Pancreas (tissue), 10 donors: ENCODE measurements at places on chromosomes 5 and 9. TPM values are rescaled to one million over a fixed set of nuclear protein-coding genes. Genes with fewer than 3 reads are reported as not detected.

DNA sequence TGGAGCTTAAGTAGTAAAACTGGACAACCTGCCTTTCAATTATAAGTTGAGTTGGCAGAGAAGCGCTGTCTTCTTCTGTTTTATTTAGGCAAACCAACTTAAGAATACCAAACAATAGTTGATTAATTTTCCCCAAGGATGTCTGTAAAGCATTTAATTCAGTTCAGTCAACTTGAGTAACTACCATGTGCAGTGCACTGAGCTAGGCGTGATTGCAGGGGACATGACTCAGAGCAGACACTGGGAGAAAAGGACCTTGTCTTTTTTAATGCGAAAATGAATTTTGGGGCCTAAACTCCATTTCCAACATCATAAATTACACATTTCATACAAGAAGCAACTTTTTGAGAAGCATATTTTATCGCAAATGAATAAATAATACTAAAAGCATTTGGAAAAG, 66.3 kb downstream of the FBXL7 start:
- no peaks in the 10 kb centered on the region for H3K36me3 ChIP-seq
- no peaks in the 10 kb centered on the region for H3K4me1 ChIP-seq

Gene IFNB1
- total RNA-seq: not detected

DNA sequence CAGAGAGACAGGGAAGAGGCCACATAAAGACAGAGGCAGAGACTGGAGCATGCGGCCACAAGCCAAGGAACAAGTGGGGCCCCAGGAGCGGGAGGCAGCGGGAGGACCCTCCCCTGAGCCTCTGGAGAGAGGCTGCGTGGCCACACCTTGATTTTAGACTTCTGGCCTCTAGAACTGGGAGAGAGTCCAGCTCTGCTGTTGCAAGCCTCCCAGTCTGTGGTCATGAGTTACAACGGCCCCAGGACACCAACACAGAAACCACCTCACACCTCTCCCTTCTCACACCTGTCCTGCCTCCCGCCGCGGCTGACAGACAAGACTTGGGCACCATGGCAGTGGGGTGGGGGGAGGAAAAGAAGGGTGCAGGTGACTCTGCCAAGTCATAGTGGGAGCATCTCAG, 2.2 kb downstream of the INPP5E start:
- H3K4me3 ChIP-seq: peak overlapping the region; percentile 98
- no peak overlapping the region for H3K27ac ChIP-seq
- H3K4me1 ChIP-seq: peaks cover 5% of the 10 kb centered on the region
- H3K27me3 ChIP-seq: no peaks in the 10 kb centered on the region

- no peaks in the 10 kb centered on the region for H3K27me3 ChIP-seq
- no peaks in the 10 kb centered on the region for H3K4me1 ChIP-seq
- no peak overlapping the region for H3K27ac ChIP-seq
- no peaks in the 10 kb centered on the region for H3K36me3 ChIP-seq
- no peak for DNase-seq
Observed at GRCh38 chr5:6843821-6844220, 130.6 kb downstream of the TENT4A start.

Gene PAX5
- total RNA-seq: 0.32 TPM

Gene CDH18
- 0.16 TPM for total RNA-seq

Gene BARHL1
- not detected for total RNA-seq

Gene PCDHGB1
- 3.2 TPM for total RNA-seq

DNA sequence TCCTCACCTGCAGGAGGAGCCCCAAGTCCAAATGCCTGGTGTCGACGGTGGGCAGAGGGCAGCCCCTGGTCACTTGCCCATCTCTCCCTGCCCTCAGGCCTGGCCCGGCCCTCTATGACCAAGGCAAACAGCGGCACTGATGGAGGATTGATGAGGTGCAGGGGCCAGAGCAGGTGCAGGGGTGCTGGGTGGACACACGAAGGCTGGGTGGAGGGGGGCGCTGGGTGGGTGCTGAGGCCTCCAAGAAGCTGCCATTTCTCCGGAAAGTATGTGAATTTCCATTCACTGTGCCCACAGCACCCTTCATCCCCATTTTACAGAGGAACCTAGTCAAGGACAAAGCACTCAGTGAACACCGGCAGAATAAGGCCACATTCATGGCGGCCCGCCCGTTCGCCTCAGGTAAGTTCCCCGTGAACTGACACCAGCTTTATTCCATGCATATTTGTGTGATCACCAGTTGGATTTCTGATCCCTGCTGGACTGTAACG, 143.8 kb upstream of the PPP1R26 start:
- H3K4me3 ChIP-seq: no peak overlapping the region
- no peaks in the 10 kb centered on the region for H3K36me3 ChIP-seq
- no peak for DNase-seq
- H3K27me3 ChIP-seq: no peaks in the 10 kb centered on the region
- no peaks in the 10 kb centered on the region for H3K4me1 ChIP-seq

DNA sequence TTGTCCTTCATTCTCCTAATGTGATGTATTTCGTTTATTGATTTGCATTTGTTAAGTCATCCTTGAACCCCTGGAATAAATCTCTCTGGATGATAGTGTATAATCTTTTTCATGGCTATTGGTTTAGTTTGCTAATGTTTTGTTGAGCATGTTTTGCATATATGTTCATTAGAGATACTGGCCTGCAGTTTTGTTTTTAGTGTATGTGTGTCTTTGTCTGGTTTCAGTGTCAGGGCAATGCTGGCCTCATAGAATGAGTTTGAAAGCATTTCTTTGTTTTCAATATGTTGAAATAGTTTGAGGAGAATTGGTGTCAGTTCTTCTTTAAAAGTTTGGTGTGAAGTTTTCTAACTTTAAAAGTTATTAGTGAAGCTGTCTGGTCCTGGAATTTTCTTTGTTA, 149.6 kb upstream of the ATP10B start:
- H3K27me3 ChIP-seq: no peaks in the 10 kb centered on the region
- H3K36me3 ChIP-seq: no peaks in the 10 kb centered on the region
- no peaks in the 10 kb centered on the region for H3K4me1 ChIP-seq
- no peak for DNase-seq
- no peak overlapping the region for H3K27ac ChIP-seq
- no peak overlapping the region for H3K4me3 ChIP-seq

- no peaks in the 10 kb centered on the region for H3K27me3 ChIP-seq
- no peaks in the 10 kb centered on the region for H3K4me1 ChIP-seq
- H3K4me3 ChIP-seq: no peak overlapping the region
- H3K36me3 ChIP-seq: no peaks in the 10 kb centered on the region
- H3K27ac ChIP-seq: no peak overlapping the region
- no peak for DNase-seq
Observed at GRCh38 chr5:116883875-116884274, 309.3 kb upstream of the SEMA6A start.

GRCh38 chr5:169029661-169030274, 271.2 kb downstream of the SLIT3 start:
- no peaks in the 10 kb centered on the region for H3K4me1 ChIP-seq
- no peak for DNase-seq
- H3K27ac ChIP-seq: no peak overlapping the region
- no peaks in the 10 kb centered on the region for H3K36me3 ChIP-seq
- no peak overlapping the region for H3K4me3 ChIP-seq

Gene PTGR1
- 13.2 TPM for total RNA-seq

Gene WNT8A
- not detected for total RNA-seq

Gene DMRTA1
- total RNA-seq: 1.9 TPM

Gene IL3
- total RNA-seq: not detected

Gene CANX
- 353 TPM for total RNA-seq

Gene RGS7BP
- total RNA-seq: 0.14 TPM

DNA sequence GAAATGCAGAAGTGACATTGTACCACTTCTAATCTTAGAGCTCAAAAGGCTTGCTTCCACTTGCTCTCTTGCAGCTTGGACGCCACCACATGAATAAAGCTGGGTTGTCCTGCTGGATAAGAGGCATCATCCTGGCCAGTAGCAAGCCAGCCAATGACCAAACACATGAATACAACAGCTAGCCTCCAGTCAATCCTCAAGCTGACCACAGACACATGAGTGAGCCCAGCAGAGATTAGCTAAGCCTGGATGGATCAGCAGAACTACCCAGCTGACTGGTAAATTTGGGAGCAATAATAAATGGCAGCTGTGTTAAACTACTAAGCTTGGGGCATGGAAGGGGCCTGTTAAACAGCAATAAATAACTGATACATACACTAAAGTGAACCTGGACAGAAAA, 121.1 kb upstream of the SLC12A2 start:
- peaks cover 7% of the 10 kb centered on the region for H3K4me1 ChIP-seq
- no peak overlapping the region for H3K4me3 ChIP-seq
- no peak overlapping the region for H3K27ac ChIP-seq
- no peak for DNase-seq

DNA sequence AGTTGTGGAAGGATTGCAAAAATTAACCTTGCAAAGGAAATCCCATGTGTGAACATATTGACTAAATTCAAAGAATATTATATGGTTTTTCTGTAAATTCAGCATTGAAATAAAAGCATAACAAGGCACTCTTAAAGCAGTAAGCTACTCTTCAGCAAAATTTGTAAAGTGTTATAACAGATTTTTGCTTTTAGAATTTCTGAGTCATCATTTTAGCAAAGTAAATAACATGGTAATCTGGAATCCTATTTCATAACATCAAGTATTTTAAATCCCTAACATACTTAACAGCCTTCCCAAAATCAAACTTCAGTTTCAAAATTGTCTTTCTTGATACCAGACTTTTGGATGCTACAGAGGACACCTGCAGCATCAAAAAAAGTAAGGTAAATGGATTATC, 436.0 kb upstream of the CDH9 start:
- no peaks in the 10 kb centered on the region for H3K27me3 ChIP-seq
- no peak overlapping the region for H3K27ac ChIP-seq
- no peaks in the 10 kb centered on the region for H3K36me3 ChIP-seq

- H3K36me3 ChIP-seq: no peaks in the 10 kb centered on the region
- no peaks in the 10 kb centered on the region for H3K27me3 ChIP-seq
- DNase-seq: no peak
- no peak overlapping the region for H3K4me3 ChIP-seq
Observed at GRCh38 chr9:127142291-127142690, 19.9 kb upstream of the ANGPTL2 start.

DNA sequence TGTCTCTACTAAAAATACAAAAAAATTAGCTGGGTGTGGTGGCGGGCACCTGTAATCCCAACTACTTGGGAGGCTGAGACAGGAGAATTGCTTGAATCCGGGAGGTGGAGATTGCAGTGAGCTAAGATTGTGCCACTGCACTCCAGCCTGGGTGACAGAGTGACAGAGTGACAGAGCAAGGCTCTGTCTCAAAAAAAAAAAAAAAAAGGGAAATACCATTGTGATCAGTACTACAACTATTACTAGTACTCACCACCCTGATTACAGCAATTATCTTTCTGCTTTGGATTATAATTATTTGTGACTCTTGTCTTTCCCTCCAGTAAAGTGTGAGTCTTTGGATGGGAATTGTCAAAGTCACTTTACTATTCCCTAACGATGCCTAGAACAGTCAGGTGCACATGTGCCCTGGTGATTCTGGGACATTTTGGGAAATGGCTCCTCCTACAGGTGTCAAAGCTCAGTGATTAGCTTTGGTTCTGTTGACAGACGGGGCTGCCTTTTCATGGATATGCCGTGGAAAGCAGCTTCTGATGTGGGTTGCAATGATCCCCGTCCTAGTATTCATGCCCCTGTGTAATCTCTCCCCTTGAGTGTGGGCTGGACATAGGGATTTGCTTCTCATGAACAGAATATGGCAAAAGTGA, 31.8 kb upstream of the FRRS1L start:
- no peak for DNase-seq
- H3K36me3 ChIP-seq: no peaks in the 10 kb centered on the region
- no peak overlapping the region for H3K4me3 ChIP-seq
- no peaks in the 10 kb centered on the region for H3K27me3 ChIP-seq
- no peak overlapping the region for H3K27ac ChIP-seq

DNA sequence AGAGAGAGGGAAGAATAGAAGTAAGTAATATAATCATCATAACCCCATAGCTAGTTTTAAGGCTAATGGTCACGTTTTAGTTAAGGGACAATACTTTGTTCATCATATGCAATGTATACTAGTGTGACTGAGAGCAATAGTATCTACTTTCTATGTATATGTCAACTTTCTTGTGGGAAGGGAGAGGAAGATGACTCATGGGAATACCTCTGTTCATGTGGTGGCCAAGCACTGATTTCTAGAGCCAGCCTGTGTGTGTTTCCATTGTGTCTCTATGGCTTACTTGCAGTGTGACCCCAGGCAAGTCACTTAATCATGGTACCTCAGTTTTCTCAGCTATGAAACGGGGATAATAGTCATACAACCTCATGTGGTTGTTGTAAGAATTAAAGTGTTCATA, 639.6 kb downstream of the CETN3 start:
- no peaks in the 10 kb centered on the region for H3K27me3 ChIP-seq
- no peaks in the 10 kb centered on the region for H3K36me3 ChIP-seq
- DNase-seq: no peak
- H3K27ac ChIP-seq: no peak overlapping the region
- H3K4me1 ChIP-seq: peaks cover 8% of the 10 kb centered on the region
- H3K4me3 ChIP-seq: no peak overlapping the region

Gene CDO1
- 2.4 TPM for total RNA-seq

- no peak overlapping the region for H3K4me3 ChIP-seq
- H3K27me3 ChIP-seq: no peaks in the 10 kb centered on the region
- H3K27ac ChIP-seq: no peak overlapping the region
Observed at GRCh38 chr5:93069276-93069675, 511.7 kb downstream of the NR2F1-AS1 start.

Gene RAPGEF1
- total RNA-seq: 60.2 TPM
